ENCODE measurements at places on chromosomes 5 and 9.

- DNase-seq, result no peak
Measured at GRCh38 chr5:73783828-73784227, 157.8 kb downstream of the ARHGEF28 start.

DNA sequence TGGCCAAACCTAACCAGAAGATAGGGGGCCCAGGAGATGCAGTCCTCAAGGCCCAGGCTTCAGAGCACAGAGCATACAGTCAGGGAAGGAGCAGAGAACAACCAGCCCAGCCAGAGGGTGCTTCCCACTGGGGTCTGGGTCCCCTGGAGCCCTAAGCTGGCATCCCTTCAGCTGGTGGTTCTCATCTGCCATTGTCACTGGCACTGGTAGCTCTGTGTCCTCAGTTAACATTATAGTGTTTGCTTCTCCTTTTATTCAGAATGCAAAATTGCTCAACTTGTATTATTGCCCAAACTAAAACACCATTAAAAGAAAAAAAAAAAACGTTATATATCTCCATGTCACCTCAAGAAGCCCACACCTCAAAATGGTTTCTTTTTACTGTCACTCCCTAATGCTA lies 219.2 kb downstream of the ENC1 start:
- DNase-seq, result no peak

GRCh38 chr9:893843-894420 lies 52.4 kb downstream of the DMRT1 start:
- DNase-seq, result no peak

DNA sequence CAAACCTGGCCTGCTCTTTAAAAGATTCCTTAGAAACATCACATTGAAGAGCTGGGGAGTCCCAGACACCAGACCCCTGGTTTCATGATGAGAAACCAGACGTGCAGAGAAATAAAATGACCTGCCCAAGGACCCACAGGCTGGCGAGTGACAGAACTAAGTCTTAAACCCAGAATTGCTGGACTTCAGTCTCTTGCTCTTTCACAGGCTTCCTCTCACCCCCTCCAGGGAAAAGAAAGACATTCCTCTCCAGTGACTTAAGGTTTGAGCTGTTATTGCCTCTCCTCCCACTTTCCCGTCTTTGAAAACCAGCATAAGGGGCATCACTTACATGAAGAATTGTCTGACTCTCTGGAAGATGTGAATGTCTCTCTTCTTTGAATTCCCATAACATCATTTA lies 535.2 kb downstream of the IRX1 start:
- no peak for DNase-seq

DNA sequence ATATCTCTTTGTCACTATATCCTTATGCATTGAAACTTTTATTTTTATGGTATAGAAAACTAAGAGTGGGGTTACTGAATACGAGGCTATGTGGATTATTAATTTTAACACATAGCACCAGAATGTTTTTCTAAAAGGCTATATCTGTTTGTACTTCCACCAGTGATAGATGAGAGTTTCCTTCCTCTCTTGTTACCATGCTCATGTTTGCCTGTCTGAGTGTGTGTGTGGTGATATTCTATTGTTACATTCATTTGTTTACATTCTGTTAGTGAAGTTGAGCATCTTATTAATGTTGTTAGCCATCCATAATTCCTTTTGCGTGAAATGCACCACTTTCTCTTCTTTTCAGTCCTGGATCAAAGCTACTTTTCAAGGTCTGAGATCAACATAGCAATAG lies 54.1 kb upstream of the ALDH1A1 start:
- DNase-seq, result no peak

- no peak for DNase-seq
Measured at GRCh38 chr5:113340537-113340936, 94.3 kb downstream of the TSSK1B start.

DNA sequence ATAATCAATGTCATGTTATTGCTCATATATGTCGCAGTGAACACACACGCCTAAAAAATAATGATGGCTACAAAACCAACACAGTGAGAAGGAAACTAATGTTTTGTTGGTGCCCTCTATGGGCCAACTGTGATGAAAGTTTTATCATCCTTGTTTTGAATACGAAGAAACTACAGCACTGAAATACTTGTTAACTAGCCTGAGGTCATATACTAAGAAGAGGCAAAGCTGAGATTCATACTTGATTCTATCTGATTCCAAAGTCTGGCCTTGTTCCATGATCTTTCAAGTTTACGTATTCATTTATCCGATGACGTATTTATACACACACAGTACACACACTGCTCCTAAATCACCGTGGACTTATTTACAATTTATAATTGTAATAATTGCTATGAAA lies 16.1 kb upstream of the DRD1 start:
- DNase-seq, result no peak

DNA sequence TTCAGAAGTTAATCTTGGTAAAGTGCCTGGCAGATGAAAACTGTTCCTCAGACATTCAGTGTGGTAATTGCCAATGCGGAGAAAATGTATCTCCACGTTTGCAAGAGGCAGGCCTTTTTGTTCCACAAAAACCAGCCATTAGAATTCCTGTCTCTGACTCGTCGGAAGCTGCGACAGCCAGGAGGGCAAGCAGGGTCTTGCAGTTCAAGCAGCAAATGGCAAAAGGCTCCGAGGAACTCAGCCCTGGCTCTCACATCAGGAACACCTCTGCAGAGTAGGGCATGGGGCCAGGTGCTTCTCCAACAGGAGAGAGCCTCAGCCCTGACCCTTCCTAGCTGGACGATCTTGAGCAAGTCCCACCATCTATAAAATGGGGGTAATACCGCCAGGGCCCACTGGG lies 69.0 kb upstream of the CPLX2 start:
- DNase-seq, result no peak

DNA sequence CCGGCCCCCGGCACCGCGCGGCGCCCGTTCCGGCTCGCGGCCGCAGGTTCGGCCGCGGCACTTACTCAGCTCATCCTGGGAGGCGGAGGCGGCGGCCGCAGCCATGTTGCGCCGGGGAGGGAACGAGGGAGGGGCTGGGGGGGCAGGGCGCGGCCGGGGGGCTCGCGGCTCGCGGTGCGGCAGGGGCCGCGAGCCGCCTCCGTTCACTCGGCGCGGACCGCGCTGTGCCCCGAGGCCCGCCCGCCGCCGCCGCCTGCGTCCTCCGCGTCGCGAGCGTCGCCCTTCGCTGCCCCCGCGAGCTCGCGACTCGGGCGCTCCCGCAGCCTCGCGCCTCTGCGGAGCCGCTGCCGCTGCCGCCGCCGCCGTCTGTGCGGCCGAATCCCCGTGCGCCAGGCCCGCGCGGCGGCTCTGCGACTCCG lies 735 bp downstream of the ECPAS start:
- DNase-seq, result no peak

DNA sequence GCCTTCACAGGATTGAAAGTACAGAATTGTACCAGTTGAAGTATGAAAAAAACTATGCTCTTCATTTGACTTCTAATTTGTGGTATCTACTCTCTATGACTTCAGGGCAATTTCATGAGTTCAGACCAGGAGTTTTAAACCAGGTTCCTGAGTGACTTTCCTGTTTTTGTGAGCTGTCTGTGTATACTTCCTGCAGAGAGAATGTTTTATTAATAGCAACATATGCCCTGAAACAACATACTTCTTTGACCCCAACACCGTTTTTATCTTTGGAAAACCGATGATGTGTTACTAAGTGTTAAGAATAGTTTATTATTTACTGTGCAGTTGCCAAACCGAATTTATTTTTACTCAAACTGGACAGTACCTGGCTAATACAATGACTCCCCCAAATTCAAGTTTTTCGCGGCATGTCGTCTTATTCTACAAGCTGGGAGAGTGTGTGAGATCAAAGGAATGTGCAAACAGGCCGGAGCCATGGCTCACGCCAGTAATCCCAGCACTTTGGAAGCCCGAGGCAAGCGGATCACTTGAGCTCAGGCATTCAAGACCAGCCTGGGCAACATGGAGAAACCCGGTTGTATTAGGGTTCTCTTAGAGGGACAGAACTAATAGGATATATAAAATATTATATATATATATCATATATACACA lies 58.7 kb upstream of the ERBIN start:
- DNase-seq, result no peak

GRCh38 chr9:98942906-98943681 lies 613 bp upstream of the COL15A1 start:
- no peak for DNase-seq

GRCh38 chr5:135462304-135462703 lies 10.2 kb upstream of the TIFAB start:
- no peak for DNase-seq

GRCh38 chr5:14211818-14212803 lies 69.0 kb downstream of the TRIO start:
- no peak for DNase-seq

GRCh38 chr5:59766427-59767210 lies 126.9 kb downstream of the PDE4D start:
- no peak for DNase-seq

GRCh38 chr5:173234129-173234790 lies 746 bp downstream of the NKX2-5 start:
- no peak for DNase-seq

GRCh38 chr9:123495731-123496130 lies 139.7 kb downstream of the CRB2 start:
- no peak for DNase-seq

DNA sequence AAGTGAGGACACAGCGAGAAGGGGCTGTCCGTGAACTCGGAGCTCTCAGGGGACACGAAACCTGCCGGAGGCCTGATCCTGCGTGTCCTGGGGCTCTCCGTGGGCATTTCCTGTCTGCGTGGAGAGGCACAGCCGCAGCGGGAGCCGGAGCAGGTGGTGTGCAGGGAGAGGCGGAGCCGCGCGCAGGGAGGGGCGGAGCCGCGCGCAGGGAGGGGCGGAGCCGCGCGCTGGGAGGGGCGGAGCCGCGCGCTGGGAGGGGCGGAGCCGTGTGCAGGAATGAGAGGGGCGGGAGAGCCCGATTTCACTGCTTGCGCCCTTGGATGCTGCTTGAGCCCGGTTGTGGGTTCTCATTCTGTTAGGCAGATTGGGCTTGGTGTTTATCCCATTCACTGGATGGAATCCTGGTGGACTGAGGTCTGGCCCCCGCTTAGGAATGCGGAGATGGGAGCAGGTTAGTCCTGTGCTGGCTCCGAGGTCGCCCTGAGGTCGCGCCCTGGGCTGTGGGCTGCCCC lies 26.7 kb downstream of the NDUFS6 start:
- DNase-seq, result no peak

DNA sequence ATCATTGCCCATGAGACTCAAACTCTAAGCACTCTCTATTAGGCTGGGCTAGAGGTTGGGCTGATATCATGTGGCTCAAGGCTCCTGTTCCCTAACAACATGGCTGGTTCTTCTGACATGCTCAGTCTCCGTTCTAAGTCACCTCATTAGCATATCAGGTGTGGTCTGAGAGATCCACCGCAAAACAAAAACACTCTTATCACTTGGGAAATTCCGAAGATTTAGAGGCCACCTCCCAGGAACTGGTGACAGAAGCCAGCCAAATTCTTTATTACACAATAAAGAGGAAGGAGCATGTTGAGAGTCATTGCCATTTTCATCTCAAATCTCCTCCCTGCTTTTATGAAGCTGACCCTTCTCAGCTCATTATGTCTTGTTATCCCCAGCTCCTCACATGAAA lies 107.6 kb downstream of the MSX2 start:
- DNase-seq, result no peak

GRCh38 chr5:135457424-135458071 lies 5.4 kb upstream of the TIFAB start:
- DNase-seq, result no peak

GRCh38 chr9:108889649-108890067 lies 27.6 kb downstream of the ACTL7A start:
- no peak for DNase-seq

DNA sequence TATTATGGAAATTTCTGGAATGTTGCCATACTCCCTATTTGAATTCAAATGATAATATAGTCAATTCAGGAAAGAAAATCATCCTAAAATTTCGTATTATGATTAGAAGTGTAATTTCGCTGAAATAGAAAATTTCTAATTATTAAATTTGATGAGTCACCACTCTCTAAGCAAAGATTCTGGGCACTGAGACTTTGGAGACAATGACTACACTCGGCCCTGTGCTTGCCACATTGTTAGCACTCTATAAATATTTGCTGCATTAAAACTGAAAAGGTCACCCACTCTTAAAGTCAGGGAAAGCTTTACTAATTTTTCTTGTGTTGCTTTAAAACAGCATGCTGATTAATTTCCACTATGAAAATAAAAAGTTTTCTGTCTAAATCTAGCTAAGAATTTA lies 240.3 kb downstream of the TLE4 start:
- no peak for DNase-seq

DNA sequence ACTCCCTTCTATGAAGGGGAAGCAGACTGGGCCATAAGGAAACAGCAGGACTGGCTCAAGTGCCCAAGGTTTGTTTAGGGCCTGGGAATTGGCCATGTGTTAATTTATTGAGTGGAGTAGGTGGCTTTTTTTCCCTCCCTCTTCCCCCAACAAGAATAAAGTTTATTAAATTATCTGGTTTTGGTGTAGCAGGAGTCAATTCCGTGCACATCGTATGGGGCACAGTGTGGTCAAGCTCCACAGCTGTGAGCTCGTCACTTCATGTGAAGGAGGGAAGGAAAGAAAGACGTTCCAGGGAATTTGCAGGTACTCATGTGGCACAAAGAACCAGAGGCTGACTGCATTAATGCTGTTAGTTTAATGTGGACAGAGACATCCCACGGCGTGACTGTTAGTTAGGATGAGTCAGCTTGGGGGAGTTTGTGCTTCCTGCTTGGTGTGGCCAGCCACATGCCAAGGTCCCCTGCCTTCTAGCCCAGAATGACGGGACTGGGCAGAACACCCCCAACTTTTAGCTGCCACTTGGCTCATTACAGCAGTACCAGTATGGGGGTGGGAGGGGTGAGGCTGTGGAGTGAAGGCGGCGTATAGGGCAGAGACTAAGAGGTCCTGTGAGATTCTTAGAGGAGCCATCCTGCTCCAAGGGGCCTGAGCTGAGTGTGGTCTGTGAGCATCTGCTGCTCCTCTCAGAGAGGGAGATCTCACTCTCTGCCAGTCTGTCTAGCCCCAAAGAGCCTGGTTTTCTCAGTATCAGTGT lies 33.2 kb downstream of the CSF1R start:
- DNase-seq, result no peak

DNA sequence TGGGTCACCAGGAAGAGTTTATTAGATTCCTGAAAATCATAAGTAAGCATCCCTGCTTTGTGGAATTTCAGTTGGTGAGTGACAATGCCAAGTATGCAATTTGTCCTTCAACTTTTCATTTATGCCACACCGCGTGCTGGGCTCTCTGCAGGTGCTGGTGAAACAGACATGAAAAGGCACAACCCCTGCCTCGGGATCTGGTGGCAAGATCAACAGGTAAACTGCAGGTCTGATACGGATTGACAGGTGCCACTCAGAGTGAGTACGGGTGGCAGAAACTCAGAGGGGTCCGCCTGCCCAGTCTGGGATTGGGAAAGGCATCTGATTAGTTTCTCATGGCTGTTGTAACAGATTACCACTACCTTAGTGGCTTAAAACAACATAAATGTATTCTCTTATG lies 40.5 kb downstream of the BOD1 start:
- no peak for DNase-seq

DNA sequence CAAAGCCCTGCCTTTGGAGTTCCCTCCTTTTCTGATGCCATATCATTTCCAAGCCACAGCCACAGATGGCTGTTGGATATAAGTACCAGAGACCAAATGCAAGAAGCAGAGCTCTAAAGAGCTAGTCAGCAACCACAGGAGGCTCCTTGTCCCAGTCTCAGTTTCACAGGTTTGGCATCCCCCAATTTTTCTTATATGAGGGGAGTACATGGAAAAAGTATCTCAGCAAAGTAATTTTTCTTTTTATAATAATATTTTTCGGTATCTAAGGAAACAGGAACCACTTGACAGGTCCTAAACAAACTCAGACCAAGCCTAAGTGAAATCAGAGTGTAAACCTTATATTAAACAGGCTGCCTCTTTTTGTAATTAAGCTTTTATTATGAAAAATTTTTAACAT lies 20.1 kb downstream of the GZMK start:
- no peak for DNase-seq

- DNase-seq, result no peak
Measured at GRCh38 chr5:74938250-74938933, 72.2 kb upstream of the FAM169A start.

Data from cerebellar nuclear complex (tissue), 1 donor.